CD4-positive, alpha-beta memory T cell (primary cell): ENCODE measurements at places on chromosomes 1 and 21. TPM values are rescaled to one million over a fixed set of nuclear protein-coding genes. Genes with fewer than 3 reads are reported as not detected.

DCDC2B gene
- total RNA-seq = not detected

GRCh38 chr1:205456383-205456867, 580 bp upstream of the BLACAT1 start:
- no peak for DNase-seq

ZFP69 gene
- total RNA-seq = 4.3 TPM

GRCh38 chr1:51100264-51100880, 1.7 kb upstream of the C1orf185 start:
- DNase-seq = no peak

TENT5C gene
- total RNA-seq = 13.9 TPM
